ENCODE measurements at places on chromosomes 16 and 17.

DNA sequence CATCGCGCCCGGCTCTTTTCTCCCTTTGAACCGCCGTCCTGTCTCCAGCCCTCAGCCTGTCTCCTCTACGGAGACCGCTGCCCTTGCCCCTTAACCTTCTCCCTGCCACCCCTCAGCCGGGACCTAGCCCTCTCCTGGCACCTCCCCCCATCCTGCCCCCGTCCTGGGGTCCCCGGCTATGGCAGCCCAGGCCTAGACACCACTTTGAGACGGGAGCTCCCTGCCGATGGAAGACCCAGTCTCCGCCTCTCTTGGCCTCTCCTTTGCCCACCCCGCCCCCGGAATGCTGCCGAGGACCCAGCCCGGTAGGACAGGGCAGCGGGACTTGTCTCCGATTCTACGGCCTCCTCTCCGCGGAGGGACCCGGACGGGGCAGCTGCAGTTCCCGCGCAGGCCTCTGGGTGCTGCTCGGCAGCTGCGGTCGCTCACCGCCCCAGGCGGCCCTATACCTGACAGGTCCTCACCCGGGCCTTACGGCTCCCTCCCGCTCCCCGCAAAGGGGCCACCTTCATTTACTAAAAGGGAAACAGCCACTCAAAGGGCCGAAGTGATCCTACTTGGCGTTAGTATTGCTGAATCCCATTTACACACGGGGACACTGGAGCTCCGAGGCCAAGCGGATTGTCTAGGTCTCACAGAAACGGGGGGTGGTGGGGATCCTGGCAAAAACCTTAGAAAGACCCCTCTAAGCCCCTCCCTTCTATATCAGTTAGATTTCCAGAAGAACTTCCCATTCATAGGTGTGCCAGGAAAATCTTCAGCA lies 32.6 kb upstream of the TAC4 start:
- DNase-seq = peak; percentile 21

GRCh38 chr17:35368081-35368830 lies 5.2 kb downstream of the SLFN11 start:
- DNase-seq = no peak

GRCh38 chr16:84976644-84977400 lies 34.5 kb downstream of the ZDHHC7 start:
- DNase-seq = no peak

DNA sequence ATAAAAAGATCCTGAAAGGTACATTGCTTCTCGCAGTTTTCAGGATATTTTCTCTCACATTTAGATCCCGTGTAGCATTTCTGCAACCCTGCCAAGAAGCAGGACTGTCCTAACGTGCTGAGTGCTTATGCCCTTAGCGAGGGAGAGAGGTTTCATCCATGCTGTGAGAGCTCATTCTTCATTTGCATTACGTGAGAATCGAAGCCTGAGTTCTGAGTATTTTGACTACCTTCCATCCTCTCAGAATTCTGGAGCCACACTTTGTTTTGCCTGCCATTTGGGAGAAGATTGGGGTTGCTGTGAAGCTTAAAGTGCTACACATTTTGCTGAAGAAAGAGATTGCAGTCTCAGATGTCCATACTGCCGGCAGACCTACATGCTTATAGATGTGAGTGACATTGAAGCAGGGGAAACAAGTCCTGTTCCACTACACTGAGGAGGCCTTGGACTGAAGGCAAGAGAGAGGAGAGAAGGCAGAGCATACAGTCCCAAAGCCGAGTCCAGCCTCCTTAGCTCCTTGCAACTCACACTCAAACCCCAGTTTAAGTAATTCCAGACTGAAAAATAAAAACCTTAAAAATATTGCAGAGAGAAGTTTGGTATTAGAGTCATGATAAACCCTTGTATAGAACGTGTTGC lies 183.0 kb downstream of the PRKCA start:
- no peak for DNase-seq

DNA sequence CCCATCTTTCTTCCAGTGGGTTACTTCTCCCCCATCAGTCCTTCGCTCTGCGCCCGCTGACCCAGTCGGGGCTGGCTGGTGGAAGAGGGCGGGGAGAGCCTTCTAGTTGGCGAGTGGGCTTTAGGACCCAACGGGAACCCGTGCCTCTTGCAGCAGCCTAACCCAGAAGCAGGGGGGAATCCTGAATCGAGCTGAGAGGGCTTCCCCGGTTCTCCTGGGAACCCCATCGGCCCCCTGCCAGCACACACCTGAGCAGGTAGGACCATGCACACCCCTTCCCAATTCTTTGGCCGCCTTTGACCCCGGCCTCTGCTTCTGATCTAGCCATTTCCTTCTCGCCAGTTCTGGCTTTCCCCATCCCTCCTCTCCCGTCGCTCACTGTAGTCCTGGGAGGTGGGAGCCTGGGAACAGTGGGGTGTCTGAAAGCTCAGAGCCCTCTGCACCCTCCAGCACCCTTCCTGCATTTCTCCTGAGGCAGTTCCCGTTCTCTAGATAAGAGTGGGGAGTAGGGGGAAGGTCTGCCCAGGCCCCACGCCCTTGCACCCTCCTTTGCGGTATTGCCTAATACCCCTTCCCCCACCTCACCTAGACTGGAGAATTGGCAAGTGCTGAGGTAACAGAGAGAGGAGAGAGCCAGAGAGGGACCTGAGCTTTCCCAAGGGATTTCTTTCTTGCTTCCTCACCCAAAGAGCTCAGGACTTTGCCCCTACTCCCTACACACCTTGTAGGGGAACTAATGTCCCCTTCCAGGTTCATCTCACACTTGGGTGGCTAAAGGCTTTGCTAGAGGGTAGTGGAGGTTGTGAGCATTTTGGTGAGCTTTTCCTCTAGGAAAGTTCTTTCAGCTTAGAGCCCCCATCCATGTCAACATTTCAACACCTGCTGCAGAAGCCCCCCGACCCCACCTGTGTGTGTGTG lies at the start of gene RARA:
TSS of gene RARA (plus strand) at position 150 of the 918 bp plus-strand sequence. CDS start 22,039 bp downstream, outside the sequence.
- DNase-seq = no peak

- peak; percentile 19 for DNase-seq
Observed at GRCh38 chr17:68248199-68248825, 469 bp downstream of the AMZ2 start.

DNA sequence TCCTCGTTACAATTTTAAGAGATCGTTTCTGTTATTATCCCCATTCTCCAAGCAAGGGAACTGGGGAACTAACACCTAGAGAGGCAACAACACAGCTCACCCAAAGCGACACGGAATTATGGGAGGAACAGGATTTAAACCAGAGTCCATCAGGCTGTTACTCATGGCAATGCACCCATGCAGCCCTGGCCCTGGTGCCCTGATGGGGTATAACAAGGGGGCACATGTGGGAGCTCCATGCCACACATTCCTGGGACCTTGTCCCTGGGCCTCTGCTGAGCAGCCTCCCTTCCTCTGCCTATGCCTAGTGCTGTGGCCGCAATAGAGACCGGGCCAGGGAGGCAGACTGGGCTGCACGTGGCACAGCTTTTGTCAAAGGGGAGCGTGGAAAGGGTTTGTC lies 13.3 kb upstream of the RCVRN start:
- no peak for DNase-seq

DNA sequence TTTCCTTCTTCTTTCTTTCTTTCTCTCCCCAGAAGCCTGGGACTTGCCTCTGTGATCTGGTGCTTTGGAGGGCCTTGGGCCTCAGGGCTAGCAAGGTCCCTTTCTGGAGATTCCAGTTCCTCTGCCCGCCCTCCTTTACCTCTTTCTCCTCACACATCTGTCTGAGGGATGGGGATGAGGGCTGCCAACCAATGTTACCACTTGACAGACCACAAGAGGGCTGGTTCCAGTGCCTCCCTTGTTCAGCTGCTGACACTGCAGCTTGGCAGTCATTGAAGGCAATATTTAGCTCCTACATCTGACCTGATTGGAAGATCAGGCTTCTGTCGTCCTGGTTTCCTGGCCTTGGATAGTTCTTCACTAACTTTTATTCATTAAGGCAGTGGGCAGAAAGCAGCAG lies 3.6 kb upstream of the ZNF652 start:
- DNase-seq = peak; percentile 41

- no peak for DNase-seq
Observed at GRCh38 chr17:50640686-50641351, 6.1 kb downstream of the ABCC3 start.

DNA sequence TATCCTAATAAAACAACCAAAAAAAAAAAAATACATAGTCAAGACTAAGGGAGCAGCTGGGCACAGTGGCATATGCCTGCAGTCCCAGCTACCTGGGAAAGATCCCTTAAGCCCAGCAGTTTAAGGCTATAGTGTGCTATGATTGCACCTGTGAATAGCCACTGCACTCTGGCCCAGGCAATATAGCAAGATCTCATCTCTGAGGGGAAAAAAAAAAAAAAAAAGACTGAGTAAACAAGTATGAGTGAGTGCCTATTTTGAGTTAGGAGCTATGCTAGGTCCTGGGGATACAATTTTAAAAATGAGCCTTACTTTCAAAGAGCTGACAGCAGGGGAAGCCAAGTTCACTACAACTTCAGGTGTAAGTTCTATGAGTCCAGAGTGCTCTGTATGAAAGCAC lies 55.4 kb downstream of the GRB2 start:
- no peak for DNase-seq

- no peak for DNase-seq
Observed at GRCh38 chr17:633133-633532, 81.5 kb downstream of the VPS53 start.

DNA sequence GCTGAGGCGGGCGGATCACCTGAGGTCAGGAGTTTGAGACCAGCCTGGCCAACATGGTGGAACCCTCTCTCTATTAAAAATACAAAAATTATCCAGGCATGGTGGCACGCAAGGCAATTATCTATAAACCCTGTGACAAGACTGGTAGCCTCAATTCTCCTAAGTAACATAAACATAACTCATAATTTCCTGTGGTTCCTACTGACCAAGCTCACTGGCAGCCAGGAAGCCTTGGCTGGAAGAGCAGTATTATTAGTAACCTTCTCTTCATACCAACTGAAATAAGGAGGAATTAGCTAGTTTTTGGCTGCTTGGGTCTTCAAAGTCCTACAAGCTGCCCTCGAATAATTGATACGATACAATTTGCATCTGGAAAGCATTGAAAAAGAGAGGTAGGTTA lies 31.6 kb upstream of the LRRC37A3 start:
- DNase-seq = no peak

DNA sequence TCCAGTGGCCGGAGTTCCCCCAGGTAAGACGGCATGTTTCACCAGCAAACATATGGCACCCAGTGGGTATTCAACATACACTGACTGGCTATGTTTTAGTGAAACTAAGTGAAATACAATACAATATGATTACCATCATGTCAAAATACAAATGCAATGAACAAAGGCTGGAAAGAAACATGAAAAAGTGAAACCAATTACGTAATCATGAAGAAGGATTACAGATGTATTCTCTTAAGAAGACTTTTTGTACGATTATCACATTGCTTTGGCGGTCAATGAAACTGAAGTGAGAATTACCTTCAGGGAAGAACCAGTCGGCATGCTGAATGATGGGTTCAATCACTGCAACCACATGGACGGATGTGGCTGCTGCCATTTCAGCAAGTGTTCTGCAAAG lies 71.7 kb downstream of the ARHGAP17 start:
- DNase-seq = no peak

GRCh38 chr16:48905632-48906505 lies 295.9 kb upstream of the N4BP1 start:
- no peak for DNase-seq

GRCh38 chr17:77312786-77313599 lies 172.2 kb downstream of the SEC14L1 start:
- DNase-seq = no peak

GRCh38 chr16:67356396-67356795 lies 29.8 kb downstream of the LRRC36 start:
- DNase-seq = no peak

- no peak for DNase-seq
Observed at GRCh38 chr17:30555942-30556341, 78.7 kb downstream of the GOSR1 start.

GRCh38 chr17:66481271-66481670 lies 178.9 kb downstream of the PRKCA start:
- DNase-seq = no peak

DNA sequence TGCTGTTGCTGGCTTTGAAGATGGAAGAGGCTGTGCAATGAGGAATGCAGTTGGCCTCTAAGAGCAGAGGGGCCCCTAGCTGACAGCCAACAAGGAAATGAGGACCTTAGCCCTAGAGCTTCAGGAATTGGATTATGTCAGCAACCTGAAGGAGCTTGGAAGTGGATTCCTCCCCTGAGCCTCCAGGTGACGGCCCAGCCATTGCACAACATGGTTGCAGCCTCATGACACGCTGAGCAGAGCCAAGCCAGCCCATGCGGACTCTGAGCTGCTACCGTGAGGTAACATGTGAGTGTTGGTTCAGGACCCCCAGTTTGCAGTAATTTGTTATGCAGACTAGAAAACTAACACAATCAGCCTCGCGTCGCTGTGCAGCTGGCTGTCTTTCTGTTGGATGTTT lies 20.2 kb downstream of the CCDC42 start:
- no peak for DNase-seq

GRCh38 chr17:28346199-28346580 lies 10.6 kb downstream of the TNFAIP1 start:
- DNase-seq = no peak

GRCh38 chr17:19461116-19461515 lies 50.1 kb downstream of the RNF112 start:
- DNase-seq = no peak

- DNase-seq = no peak
Observed at GRCh38 chr16:29839822-29840221, 19.6 kb downstream of the MVP start.

GRCh38 chr16:84291226-84291625 lies 3.5 kb upstream of the WFDC1 start:
- no peak for DNase-seq

DNA sequence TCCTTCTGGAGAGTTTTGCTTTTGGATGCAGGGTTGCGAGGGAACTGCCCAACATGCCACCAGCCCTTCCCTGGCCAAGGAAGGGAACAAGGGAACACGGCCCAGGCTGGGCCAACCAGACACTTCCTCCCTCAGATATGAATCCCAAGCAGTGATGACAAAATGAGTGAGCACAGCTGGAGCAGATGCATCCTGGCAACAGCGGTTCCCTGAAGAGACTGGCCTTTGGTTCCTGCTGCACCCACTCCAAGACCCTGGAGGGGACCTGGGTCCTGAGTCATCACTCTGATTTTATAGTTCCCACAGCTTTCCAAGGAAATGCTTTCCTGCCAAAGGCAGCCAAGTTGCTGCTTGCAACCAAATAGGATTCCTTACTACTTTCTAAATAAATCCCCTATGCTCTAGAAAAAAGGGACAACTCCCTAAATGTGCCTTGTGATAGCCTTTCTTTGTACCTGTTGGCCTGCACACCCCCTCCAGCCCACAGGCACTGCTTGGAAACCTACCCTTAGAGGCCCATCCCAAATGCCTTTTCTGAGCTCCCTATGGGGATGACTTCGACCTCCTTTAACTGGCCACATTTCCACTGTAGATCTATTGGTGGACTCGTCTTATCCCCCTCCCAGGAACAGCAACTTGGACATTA lies 5.3 kb downstream of the ST3GAL2 start:
- no peak for DNase-seq

Measured in SW 1271 (cell line).